ENCODE measurements at places on chromosomes 5 and 9.

DNA sequence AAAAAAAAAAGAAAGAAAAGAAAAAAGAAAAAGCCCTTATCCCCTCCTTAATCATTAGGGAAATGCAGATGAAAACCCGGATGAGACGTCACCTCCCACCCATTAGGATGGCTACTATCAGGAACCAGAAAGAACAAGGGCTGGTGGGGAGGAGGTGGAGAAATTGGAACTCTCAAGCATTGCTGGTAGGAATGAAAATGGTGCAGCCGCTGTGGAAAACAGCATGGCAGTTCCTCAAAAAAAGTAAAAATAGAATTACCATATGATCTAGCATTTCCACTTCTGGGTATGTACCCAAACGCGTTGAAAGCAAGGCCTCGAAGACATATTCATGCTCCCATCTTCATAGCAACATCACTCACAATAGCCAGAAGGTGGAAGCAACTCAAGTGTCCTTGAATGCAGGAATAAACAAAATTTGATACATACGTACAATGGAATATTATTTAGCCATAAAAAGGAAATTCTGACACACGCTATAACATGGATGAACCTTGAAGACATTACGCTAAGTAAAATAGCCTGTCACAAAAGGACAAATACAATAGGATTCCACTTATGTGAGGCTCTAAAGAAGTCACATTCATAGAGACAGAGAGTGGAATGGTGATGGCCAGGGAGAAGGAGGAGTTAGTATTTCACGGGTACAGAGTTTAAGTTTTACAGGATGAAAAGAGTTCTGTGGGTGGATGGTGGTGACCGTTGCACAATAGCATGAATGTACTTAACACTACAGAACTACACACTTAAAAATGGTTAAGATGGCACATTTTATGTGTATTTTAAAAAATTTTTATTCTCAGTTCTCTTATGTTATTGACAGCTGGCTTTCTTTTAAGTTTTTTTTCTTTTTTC lies 166.8 kb upstream of the IER5L start:
- no peak for DNase-seq

DNA sequence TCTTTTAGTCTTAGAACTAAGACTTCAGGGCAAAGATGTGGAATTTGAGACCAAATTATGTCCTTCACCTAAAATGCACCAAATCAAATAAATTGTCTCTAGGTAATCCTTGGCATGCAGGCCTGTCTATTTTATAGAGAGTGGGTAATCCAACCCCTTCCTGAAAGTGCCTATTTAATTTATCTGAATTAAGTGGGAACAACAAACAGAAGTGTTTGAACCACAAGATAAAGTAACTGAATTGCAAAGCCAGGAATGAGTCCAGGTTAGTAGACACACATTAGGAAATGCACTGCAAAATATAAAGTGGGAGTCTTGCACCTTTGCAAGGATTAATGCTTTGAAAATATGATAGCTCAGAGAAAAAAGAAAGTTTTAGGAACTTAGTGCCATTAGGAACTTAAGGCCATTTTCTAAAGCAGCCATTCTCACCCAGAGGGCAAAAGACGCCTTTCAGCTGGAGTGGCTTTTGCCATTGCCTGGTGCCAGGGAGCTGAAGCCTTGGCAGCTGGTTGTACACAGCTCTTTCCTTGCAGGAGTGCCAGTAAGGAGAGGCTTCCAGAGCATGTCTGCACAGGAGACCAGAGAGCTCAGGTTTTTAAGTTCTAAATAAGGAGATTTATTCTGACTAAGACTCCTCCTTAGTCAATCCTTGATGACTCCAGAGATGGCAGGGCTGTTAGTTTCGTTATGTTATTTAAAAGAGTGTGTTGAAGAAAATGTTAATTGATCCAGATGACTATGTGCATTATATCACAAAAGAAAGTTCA lies 151.7 kb upstream of the ELL2 start:
- DNase-seq: no peak

- DNase-seq: no peak
Measured at GRCh38 chr5:115274584-115274983, 11.9 kb upstream of the PGGT1B start.

GRCh38 chr5:74392711-74393351 lies 247.7 kb downstream of the ENC1 start:
- no peak for DNase-seq

- DNase-seq: no peak
Measured at GRCh38 chr5:170623576-170624181, 119.9 kb downstream of the KCNIP1 start.

DNA sequence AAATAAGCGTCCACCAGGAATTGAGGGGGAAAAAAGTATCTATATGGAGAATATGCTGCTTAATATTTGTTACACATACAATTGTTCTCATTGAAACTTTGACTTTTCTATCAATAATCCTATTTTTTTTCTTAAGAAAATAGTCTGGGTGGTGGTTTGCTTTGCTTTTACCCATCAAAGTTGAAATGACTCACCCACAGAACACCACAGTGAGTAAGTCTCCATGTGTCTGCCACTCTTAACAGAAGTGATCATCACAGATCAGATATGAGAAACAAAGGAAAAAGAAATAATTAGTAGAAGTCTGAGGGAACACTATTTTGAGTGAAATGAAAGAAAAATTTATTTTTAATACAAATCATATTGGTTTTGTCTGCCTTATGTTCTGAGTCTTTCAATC lies 742.8 kb downstream of the CDH9 start:
- DNase-seq: no peak

DNA sequence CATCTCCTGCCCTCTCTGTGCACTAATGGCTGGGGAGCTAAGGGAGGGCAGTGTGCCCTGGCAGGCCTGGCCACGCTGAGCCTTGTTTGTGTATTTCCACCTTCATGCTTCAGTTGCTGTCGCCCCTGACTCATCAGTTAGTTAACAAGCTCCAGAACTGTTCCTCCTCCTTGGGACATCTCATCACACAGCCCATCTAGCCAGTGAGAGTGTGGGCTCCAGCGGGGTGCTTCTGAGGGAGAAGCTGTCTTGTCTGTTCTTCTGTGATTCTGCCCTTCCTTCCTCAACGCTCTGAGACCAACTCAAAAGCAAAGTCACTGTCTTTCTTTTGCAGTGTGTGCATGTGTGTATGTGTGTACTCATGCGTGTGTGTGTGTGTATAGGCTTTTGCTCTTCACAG lies 58.3 kb upstream of the CPEB4 start:
- no peak for DNase-seq

DNA sequence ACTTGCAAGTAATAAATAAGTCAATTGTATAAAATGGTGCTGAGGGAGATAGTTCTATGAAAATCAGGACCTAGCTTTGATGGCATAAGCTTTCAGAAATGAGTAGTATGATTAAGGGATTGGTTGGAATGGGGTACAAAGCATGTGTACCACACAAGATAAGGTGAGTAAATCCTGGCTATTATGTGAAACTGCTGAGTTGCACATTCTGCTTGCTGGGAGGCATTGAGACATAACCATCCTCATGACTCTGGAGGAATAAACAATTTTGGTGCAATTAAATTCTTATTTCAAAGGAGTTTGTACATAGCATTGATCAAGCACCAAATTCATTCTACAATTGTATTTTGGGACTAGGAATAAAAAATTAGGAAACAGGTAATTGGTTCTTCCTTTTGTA lies 755.2 kb upstream of the ACO1 start:
- DNase-seq: no peak

DNA sequence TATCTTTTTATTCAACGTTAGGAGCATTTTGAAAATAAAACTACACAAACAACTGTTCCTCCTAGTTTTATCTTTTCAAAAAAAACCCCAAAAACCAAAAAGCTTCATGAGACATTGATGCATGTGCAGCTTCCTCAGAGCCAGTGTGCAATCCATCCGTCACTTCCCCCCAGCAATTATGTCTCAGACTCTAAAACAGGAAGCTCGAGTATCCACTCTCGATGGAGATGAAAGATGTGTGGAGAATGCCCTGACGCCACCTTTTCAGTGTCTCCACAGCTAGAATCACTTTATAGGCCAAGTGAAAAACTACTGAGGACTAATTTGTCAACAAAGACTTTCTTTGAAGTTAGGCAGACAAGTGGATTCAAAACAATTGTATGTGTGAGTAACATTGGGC lies 408.9 kb upstream of the SMARCA2 start:
- DNase-seq: no peak

DNA sequence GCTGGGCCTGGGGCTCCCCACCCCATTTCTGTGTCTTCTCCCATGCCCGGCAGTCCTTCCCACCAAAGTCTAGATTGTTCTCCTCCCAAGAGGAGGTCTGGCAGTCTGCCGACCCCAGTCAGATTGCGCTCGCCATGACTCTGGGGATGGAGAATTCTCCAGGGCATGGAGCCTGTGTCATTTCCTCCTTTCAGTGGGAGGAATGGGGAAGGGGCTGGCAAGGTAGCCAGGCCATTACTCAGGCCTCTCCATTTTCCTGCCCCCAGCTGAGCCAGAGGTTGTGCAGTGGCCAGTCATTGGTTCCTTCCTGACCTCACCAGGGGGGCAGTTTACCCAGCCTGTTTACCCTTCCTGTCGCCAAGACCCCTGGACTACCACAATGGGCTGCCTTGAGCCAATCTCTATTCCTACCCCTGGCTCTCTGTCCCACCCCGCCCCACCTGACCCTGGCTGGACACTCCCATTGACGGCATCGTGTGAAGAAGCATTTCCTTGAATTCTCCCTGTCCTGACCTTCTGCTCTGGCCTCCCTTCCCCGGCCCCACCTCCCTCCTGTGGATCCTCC lies 628 bp downstream of the SYNPO start:
- no peak for DNase-seq

- DNase-seq: no peak
Measured at GRCh38 chr5:78547183-78547582, 101.4 kb downstream of the LHFPL2 start.

GRCh38 chr9:22073349-22073748 lies 64.2 kb upstream of the CDKN2B start:
- DNase-seq: no peak

- no peak for DNase-seq
Measured at GRCh38 chr5:97297063-97297703, 114.1 kb upstream of the RIOK2 start.

DNA sequence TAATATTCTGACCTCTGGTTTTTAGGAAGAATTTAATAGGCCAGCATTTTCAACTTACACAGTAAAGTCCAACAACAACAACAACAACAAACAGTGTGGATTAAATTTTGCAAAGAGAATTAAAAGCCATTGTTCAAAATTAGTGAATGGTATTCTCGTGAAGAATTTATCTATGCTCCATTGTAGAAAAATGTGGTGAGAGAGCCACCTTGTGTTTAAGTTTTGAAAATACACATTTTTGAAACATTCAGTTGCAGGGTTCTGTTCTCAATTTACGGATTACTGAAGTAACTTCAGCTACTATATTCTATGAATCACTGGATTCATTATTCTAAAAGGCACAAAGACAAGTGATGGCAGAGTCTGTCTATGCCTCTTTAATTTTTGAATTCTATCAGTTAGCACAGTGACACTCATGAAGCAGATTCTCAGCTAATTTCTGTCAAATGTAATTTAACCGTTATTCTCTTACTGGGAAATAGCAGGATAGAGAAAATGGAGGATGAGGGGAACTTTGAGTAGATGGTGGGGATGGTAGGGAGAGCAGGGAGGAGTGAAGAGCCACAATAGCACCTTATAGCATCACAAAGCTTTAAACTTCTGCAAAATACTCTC lies 11.0 kb downstream of the CCDC152 start:
- no peak for DNase-seq

GRCh38 chr5:172943283-172943841 lies 15.9 kb upstream of the RPL26L1 start:
- DNase-seq: no peak

- no peak for DNase-seq
Measured at GRCh38 chr9:128020692-128021091, 39.9 kb upstream of the EEIG1 start.

GRCh38 chr9:21607576-21607975 lies 125.5 kb upstream of the IFNE start:
- DNase-seq: no peak

GRCh38 chr5:31987985-31988710 lies 186.0 kb downstream of the GOLPH3 start:
- no peak for DNase-seq

DNA sequence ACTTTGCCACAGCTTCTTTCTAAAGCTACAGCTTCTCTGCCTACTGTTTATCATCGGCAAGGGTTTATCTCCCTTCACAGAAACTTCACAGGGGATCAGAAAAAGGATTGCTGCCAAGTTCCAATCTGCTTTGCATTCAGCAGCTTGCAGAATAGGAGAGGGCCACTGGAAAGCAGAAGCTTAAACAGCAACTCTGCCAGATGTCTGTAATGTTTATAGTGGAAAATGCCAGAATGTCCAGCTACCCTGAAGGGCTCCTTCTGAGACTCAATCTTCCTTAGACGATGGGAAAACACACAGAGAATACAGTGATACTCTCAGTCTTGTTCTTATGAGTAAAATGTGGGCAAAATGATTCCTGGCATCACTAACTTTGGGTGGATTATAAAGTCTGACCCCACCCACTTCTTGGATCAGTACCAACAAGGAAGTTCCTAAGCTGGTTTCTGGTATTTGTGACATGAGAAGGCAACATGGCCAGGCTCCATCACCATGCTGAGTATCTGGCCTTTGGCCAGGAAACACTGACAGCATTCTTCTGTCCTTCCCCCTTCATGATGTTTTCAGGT lies 19.0 kb downstream of the STOM start:
- DNase-seq: no peak

GRCh38 chr5:72356361-72356760 lies 36.2 kb downstream of the PTCD2 start:
- no peak for DNase-seq

DNA sequence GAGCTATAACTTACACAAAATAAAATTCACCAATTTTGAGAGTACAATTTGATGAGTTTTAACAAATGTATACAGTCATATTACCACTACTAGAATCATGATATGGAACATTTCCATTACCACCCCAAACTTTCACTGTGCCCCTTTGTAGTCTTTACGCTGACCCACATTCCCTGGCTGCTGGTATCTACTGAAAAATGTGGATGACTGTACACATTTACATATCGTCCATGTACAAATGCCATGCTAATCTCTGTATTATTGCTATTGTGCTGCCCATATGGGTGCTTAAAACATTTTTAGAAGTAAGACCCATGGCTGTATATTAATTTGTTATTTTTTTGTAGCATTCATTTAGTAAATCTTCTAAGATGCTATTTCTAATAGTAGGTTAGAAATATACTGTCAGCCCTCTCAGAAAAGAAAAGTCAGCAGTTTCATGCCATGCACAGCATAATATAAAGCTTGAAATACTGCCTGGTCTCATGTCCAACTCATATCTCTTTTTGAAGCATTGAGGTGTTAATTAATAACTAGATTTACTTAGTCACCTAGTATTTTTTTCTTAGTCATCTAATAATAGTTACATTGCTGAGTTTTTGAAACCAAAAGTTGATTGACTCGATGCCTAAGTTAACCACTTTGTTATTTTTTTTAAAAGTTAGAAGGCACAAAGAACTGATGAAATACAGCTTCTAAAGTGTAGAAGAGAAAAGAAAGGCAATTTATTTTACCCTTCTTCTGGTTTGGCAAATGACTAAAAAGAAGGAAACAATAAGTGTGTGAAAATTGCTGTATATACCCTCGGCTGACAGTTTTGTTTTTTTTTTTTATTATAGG lies 188.3 kb upstream of the MEF2C start:
- DNase-seq: no peak

GRCh38 chr5:163917747-163918146 lies 412.3 kb downstream of the MAT2B start:
- no peak for DNase-seq

- DNase-seq: no peak
Measured at GRCh38 chr9:134575901-134576176, 65.8 kb upstream of the COL5A1 start.

- no peak for DNase-seq
Measured at GRCh38 chr5:89010512-89010911, 127.5 kb upstream of the MEF2C start.

- DNase-seq: no peak
Measured at GRCh38 chr5:128228521-128228920, 145.0 kb downstream of the SLC12A2 start.

- no peak for DNase-seq
Measured at GRCh38 chr9:35669331-35670145, 4.2 kb upstream of the CA9 start.

All from type B pancreatic cell (in vitro differentiated cells).